GM13977 (cell line): ENCODE measurements at places on chromosomes 11 and 22.

- no peak for DNase-seq
Observed at GRCh38 chr11:84681456-84681855, 945.7 kb downstream of the DLG2 start.

DNA sequence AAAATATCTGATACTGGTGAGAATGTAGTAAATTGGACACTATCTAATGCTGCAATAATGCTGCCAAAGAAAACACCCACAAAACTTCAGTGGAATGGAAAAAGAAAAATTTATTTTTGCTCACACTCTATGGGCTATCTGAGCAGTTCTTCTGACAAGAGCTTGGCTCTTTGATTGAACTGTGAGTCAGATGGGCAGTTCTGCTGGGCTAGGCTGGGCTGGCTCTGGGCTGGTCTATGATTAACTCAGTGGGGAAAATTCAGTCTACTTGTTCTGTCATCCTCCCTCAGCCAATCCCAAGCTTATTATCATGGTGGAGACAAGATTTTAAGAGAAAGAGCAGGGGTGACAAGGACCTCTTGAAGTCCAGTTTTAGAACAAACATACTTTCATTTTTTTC lies 1404.8 kb downstream of the LRRC4C start:
- no peak for DNase-seq

- DNase-seq, result no peak
Observed at GRCh38 chr22:38449776-38450175, 5.2 kb downstream of the KCNJ4 start.

DNA sequence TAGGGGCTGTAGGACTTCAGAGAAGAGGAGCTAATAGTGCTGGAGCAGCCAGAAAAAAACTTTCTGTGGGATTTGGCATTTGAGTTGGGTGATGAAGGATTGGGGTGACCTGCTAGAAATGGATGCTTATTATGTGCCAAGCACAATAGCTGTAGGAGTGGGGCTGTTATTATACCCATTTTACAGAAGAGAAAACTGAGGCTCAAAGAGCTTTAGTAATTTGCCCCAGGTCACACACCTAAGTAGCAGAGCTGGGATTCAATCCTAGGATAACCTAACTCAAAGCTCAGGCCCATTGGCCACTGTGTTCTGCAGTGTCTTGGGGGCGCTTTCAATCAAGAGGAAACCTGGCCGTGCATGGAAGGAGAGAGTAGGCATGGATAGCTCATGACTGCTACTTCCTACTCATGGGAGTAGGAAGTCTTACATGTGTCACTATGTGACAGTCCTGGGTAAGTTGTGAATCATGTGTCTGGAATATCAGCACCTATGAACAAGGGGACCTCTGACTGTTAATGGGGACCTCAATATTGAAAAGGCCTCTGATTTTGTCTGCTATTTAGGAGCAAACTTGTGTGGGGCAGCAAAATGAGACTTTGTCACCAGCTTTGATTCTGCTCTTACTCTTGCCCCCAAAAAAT lies 6.1 kb upstream of the ELF5 start:
- no peak for DNase-seq

GRCh38 chr11:93529707-93530467 lies 13.3 kb downstream of the SMCO4 start:
- DNase-seq, result no peak

- DNase-seq, result no peak
Observed at GRCh38 chr11:107329164-107329563, 128.5 kb downstream of the CWF19L2 start.

- DNase-seq, result no peak
Observed at GRCh38 chr11:58649623-58650022, 27.2 kb downstream of the CNTF start.

GRCh38 chr11:12971955-12972354 lies 37.2 kb upstream of the RASSF10 start:
- DNase-seq, result no peak

GRCh38 chr11:63839508-63840355 lies 822 bp downstream of the MARK2 start:
- DNase-seq, result no peak

- DNase-seq, result peak; percentile 83
Observed at GRCh38 chr11:18115360-18116127, 9.7 kb upstream of the SAAL1 start.

- DNase-seq, result no peak
Observed at GRCh38 chr11:8732748-8733241, 50.2 kb downstream of the RPL27A start.

GRCh38 chr11:65745049-65745448 lies 24.5 kb upstream of the RNASEH2C start:
- no peak for DNase-seq

GRCh38 chr11:75275581-75275980 lies 35.0 kb downstream of the TPBGL start:
- DNase-seq, result no peak

- no peak for DNase-seq
Observed at GRCh38 chr11:81840380-81840779, 893.3 kb downstream of the FAM181B start.

DNA sequence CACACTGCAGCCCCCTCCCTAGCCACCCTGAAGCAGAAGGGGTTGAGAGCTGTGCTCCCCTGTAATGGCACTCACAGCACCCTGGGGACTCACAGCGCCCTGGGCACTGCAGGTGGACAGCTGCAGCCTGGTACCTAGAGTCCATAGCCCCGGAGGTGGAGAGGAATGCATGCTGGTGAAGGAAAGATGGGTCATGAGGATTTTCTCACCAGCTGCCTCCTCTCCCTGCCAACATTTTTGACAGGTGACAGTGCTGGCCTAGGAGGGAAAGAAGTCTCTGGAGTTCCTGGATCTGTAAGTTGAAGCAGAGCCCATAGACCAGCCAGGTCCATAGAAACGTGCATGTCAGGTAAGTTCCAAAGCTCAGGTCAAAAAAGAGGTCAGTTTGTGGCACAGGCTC lies 330.5 kb downstream of the TENM4 start:
- DNase-seq, result no peak

- DNase-seq, result no peak
Observed at GRCh38 chr11:133635244-133635739, 103.0 kb upstream of the OPCML start.

DNA sequence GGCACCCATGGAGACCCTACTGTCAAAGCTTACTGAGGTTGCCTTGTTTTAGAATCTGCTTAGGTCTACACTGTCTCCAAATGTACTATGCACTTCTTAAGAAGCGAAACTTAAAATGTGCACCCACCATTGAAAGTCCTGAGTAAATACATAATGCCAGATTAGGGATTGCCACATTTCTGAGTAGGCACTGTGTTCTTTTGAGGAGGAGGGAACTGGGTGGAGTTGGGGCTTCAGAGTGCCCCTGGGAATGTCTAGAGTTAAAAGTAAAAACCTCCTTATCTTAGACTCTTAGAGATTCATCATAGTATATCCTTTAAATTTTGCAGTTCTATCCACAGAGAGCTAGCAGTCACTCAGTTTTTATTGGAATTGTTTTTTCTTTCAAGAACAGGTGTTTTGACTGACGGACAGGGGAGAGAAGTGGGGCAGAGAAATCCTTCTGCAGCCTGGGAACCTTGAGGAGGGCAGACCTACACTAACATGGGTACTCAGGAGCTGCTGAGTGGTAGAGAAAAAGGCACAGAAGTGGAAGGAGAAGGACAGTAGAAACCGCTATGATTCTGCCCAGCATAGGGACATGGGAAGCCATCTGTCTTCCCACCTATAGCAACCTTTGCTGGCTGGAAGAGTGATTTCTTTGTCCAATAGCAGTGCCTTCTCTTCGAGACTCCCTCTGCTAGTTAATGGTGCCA lies 33.4 kb upstream of the MICAL2 start:
- DNase-seq, result no peak
